ENCODE measurements at places on chromosomes 1 and 21.

GRCh38 chr1:83626603-83627002, 372.3 kb downstream of the TTLL7 start:
- no peak for DNase-seq

GRCh38 chr1:4527819-4528218, 126.6 kb upstream of the AJAP1 start:
- DNase-seq: peak; percentile 11

- DNase-seq: no peak
These were observed 7.3 kb upstream of the LGR6 start for GRCh38 chr1:202186327-202186726.

GRCh38 chr1:224430511-224431113, 4.0 kb downstream of the WDR26 start:
- peak; percentile 29 for DNase-seq

- DNase-seq: peak; percentile 21
These were observed 116.0 kb downstream of the TTLL7 start for GRCh38 chr1:83882906-83883305.

- DNase-seq: no peak
These were observed 4.8 kb upstream of the GOLT1A start for GRCh38 chr1:204218552-204218951.

DNA sequence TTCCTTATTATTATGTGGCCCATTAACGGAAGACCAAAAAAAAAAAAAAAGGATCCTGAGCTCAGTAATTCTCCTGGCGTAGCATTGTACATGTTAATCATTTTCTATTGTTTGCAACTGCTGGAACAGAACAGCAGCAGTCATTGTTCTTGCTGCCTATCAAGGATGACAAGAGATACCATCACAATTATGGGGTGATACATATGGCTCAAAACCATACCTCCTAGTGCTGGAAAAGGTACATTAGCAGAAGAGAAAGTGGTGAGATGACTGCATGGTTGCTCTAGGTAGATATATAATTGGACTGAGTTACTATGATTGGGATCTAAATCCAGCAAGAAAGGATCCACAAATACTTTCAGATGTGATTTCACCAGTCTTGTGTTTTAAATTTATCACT, 13.3 kb upstream of the TLR5 start:
- no peak for DNase-seq

DNA sequence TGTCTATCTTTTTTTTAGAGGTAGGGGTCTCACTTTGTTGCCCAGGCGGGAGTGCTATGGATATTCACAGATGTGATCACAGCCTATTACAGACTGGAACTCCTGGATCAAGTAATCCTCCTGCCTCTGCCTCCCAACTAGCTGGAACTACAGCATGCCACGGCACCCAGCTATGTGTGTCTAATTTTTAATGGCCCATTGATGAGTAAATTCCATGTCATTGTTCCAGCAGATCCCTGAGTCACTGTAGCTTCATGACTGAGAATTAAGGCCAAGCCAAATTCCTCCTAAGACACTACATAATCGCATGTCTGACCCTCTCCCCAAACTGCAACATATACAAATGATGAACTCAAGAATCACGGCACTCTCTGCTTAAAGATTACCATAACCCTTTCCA, 84.2 kb upstream of the RGS2 start:
- no peak for DNase-seq

- DNase-seq: no peak
These were observed 117.8 kb downstream of the ZMYM4 start for GRCh38 chr1:35386290-35386689.

DNA sequence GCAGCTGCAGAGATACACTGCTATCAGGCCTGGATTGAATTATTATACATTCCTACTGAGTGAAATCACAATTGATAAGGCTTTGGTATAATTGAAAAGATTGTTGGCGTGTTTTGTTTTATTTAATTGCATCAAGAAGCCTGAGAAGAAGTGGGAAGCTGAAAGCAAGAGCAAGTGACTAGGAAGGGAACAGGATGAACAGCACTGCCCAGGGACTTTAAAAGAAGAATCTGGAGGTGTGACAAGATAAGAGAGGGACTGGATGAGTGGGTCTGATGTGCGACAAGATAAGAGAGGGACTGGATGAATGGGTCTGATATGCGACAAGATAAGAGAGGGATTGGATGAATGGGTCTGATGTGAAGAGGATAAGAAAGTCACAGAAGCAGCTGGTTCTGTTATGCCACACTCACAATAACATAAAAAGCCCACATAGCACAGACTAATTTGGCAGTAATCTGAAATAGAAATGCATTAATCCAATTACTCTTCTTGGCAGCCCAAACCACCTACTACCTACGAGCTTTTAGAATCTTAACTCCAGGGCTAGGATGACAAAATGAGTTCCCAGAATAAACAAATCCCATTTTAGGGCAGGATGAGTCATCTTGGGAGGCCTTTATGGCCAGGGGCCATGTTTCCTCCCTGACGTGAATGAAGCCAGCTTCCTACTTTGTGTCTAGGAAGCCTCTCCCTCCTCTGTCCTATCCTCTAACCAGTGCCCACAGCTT, 129.7 kb downstream of the DUSP10 start:
- peak; percentile 20 for DNase-seq

DNA sequence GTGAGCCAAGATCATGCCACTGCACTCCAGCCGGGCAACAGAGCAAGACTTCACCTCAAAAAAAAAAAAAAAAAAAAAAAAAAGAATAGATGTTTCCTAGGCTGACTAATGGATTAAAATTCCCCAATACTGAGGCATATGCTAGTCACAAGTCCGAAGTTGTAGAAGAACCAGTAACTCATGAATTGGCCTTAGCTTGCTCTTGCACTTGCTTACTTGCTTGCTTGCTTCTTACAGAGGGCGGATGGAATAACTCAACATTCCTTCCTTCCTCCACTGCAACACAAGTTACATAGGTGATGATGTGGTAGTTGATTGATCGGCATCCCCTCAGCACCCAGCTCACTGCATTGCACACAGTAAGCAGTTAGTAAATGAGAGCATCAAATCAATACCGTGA, 2.8 kb upstream of the TARS2 start:
- no peak for DNase-seq

DNA sequence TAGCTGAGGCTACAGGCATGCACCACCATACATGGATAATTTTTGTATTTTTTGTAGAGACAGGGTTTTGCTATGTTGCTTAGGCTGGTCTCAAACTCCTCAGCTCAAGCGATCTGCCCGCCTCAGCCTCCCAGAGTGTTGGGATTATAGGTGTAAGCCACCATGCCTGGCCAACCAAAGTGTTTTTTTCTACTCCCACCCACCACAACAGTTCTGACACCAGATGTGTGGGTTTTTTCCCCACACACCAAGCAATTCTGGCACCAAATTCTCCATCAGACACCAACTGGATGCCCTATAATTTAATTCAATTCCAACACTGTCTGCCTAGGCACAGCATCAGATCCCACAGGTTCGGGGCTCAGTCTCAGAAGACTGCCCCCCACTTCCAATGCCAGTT, 20.6 kb upstream of the KLHDC8A start:
- DNase-seq: no peak

DNA sequence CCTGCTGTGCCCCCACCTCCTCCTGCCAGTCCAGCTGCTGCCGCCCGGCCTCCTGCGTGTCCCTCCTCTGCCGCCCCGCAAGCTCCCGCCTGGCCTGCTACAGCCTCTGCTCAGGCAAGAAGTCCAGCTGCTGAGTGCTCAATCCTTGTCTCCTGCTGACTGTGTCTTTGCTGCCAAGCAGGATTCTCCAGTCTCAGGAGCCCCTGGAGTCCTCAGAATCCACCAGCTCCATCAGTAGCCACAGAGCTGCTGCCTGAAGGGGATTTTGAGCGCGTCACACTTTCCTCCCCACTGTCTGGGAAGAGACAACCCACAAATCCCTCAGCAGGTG, 973 bp downstream of the KRTAP10-11 start:
- DNase-seq: no peak

- peak; percentile 76 for DNase-seq
These were observed 16.4 kb downstream of the TP73 start for GRCh38 chr1:3668585-3669300.

GRCh38 chr1:93827128-93827527, 51.9 kb downstream of the DNTTIP2 start:
- no peak for DNase-seq

GRCh38 chr1:54230507-54231339, 30.8 kb downstream of the MRPL37 start:
- DNase-seq: no peak

DNA sequence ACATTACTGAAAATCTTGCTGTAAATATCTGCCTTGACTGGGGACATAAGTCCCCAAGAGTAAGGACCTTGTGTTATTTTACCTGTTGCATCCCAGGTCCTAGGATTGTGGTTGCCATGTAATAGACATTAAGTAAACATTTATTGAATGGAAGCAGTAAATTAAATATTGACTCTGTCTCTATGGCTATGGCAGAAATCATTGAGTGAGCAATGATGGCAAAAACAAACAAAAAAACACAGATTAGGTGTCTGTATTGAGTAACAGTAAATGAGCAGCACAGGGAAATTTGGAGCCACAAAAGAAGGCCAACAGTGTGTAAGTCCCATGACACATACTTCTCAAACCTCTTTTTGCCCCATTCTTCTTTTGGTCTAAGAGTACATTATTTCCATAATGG, 240.4 kb downstream of the NFIA start:
- DNase-seq: peak; percentile 17

GRCh38 chr21:32757804-32758203, 13.8 kb downstream of the PAXBP1 start:
- DNase-seq: no peak

DNA sequence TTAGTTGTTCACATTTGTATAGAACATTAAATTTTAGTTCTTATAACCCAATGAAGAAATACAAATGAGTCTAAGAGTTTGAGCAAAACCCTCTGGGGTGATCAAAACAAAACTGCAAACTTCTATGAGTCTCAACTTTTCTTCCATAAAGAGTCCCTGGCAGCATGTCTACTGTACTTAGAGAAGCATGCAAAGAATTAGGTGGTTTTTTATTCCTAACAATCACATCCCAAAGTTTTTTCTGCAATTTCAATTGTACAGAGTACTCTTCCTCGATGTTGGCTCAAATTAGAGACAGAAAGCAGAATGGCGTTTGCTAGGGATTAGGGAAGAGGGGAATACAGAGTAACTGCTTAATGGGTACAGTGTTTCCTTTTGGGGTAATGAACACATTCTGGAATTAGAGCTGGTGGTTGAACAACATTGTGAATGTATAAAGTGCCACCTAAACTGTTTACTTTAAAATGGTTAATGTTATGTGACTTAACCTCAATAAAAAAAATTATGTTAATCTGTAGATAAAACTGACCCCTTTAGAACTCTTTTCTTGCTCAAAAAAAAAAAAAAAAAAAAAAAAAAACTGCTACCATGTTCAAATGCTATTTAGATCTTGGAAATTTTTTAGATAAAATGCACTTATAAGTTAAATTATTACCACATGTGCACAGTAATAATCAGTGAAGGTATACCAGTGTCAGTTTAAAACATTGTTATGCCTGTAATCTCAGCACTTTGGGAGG, 4.8 kb downstream of the RC3H1 start:
- no peak for DNase-seq

GRCh38 chr1:205923651-205924459, 19.4 kb downstream of the SLC26A9 start:
- no peak for DNase-seq

DNA sequence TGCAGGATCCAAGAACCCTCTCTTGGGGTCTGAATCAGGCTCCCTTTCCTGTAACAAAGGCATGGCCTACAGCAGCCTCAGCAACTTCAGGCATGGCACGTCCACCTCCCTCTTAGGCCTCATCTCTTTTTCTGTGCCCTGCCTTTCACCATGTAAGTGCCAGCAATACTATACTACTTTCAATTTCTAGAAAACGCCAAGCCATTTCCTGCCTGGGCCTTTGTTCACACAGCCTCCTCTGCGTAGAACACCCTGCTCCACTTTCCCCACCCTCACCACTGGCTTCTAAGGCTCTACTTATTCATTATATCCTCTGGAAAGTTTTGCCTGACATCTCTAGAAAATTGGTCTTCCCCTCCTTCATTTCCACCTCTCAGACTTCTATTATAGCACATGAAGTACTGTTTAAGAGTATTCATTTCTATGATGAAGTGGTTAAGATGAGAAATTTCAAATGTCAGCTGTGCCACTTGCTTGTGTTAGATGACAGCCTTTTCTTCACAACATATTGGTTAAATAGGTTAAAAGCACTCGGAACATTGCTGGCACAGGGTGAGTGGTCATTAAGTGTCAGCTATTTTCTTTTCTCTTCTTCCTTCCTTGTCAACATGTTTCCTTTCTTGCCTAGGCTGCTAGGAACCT, 41.6 kb upstream of the VWA5B1 start:
- DNase-seq: no peak

Data from large intestine (tissue), 12 donors.